Colonic mucosa (tissue), 4 donors: ENCODE measurements at places on chromosomes 11 and 22.

GRCh38 chr11:78635814-78636506 lies 61.3 kb upstream of the NARS2 start:
- no peak for DNase-seq

GRCh38 chr11:64134963-64135362 lies 30.9 kb downstream of the MACROD1 start:
- no peak for DNase-seq

DNA sequence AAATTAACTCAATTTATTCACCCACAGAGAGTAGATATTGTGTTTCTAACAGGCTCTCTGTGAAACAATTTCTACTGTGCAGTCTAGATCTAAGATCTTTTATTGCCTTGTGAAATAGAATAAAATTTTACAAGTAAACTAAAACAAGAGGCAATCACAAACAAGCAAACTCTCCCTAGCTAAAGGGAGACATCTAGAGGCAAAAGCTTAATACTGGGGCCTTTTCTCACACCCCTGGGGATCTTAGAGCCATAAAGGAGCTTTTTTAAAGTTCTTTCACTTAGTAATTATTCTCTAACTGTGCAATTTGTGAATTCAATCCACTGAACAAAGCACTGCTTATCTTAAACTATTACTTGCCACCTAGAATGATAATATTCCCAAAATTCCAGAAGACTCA lies 19.7 kb downstream of the ALG9 start:
- DNase-seq, result no peak

- DNase-seq, result no peak
Observed at GRCh38 chr22:24367841-24368240, 59.6 kb upstream of the ADORA2A start.

DNA sequence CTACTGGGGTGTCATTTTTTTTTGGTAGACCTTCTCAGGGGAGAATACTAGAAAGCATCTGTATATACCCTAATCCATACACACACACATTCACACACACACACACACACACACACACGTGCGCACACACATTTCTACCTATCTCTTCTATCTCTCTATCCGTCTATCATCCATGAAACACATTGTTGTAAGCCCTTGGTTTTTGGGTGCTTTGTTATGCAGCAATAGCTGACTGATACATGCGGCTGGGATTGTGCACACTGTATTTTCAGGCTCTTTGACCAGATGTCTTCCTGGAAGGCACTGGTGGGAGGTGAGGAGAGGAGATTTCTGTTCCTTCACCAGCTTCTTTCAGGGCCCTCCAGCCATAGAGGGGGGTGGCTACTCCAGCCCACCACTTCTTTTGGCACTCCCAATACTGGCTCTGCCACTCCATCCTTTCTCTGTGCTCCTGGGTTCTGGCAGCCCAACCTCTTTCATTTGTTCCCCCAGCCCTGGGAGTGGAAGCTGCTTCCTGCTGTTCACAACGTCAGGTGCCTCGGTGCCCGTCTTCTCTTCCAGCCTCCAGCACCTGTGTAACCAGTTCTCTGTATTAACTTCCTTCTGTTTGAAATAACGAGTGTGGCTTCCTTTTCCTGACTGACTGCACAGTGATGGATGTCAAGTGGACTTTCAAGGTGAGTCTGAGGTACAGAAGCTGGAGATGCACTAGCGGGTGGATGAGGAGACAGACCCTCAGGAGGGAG lies 12.4 kb upstream of the MUC2 start:
- DNase-seq, result peak; percentile 60

DNA sequence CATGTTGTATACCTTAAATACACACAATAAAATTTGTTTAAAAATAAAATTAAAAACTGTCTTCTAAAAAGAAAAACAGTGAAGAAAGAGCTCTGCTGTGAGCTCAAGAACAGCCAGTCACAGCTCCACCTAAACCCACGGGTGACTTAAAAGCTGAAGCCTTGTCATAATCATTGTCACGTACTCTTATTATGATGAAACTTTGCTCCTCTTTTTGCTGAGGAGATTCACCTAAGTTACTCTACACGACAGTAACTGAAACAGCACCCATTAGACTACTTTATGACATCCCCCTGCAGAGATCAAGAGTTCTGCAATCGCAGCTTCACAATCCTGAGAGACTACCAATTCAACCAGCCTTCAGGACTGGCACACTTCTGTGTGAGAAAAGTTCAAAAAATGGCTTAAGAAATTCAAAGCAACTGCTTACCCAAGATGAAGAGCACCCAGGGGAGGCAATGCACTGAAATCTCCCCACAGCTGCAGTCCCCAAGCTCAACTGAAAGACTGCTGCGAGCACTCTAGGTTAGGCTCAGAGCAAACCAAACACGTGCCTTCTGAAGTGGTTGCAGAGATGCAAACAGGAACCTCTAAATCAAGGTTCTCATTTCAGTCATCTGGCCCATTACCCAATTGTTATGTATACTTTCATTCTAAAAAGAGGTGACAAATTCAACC lies at the start of gene JAML:
Gene JAML (minus strand): TSS at position 501 of the 678 bp plus-strand sequence. CDS start 10,145 bp downstream, outside the sequence.
- DNase-seq, result no peak

GRCh38 chr22:36365020-36365411 lies 22.8 kb downstream of the MYH9 start:
- peak; percentile 67 for DNase-seq

- peak; percentile 66 for DNase-seq
Observed at GRCh38 chr11:65625628-65626342, 10.2 kb downstream of the PCNX3 start.

- no peak for DNase-seq
Observed at GRCh38 chr11:99148352-99148751, 127.6 kb downstream of the CNTN5 start.

DNA sequence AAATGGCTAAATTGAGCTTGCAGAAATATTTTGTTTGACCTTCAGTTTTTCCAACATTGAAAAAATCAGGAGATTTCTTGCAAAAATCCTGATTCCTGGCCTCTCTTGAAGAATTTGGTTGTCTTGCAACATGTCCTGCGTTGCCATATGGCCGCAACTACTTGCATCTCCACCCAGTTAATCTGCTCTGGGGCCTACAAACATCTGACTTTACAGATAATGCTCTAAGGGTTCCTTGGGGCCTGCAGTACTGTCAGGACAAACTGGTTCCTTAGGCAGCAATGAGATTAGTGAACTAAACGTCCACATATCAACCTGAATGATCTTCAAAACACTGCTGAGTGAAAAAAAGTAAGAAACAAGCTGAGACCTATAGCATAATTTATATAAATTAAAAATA lies 36.6 kb upstream of the FEZ1 start:
- DNase-seq, result no peak

- DNase-seq, result no peak
Observed at GRCh38 chr22:42868751-42869251, 11.7 kb upstream of the ARFGAP3 start.

DNA sequence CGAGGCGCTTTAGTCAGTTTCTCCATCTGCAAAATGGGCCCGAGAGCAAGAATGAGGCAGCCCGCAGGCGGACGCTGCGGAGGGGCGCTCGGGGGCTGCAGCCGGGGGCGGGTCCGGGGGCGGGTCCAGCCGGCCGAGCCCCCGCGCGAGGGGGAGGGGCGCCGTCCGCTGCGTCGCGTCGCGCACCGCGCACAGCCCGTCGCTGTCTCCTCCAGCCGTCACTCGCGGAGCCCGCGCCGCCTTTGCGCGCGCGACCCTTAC lies 282 bp downstream of the PC start:
- no peak for DNase-seq

- no peak for DNase-seq
Observed at GRCh38 chr11:127233998-127234397, 233.4 kb upstream of the KIRREL3 start.

DNA sequence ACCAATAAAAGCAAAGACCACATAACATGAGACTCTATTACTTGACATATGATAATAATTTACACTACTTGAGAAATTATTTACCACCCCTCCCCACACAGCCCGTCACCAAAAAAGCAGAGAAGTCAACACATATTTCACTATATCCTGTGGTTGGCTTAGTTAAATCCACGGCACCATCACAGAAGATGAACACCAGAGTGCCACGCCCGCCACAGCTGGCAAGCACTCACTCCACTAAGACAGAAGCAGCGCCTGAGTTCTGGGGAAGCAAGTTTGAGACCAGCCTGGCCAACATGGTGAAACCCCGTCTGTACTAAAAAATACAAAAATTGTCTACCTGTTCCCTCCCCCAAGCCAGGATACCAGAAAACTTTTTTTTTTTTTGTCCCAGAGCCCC lies 53.1 kb downstream of the PACSIN2 start:
- no peak for DNase-seq

DNA sequence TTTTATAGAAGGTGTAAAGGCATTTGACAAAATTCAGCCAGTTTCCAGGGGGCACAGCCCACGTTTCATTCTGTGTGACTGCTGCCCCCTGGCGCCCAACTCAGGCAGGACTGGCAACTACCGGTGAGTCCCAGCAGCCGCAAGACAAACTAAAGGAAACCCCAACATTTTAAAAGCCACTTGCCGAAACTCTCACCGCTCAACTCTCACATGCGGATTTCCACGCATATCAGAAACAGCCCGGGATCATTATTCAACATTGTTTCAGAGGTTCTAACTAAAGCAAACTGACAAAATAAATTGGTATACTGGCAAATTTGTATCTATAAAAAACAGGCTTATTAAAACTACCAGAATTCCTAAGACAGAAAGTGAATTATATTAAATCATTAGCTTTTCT lies 48.2 kb downstream of the MORC2 start:
- DNase-seq, result peak; percentile 84

- no peak for DNase-seq
Observed at GRCh38 chr11:69316956-69317355, 23.0 kb downstream of the MYEOV start.

DNA sequence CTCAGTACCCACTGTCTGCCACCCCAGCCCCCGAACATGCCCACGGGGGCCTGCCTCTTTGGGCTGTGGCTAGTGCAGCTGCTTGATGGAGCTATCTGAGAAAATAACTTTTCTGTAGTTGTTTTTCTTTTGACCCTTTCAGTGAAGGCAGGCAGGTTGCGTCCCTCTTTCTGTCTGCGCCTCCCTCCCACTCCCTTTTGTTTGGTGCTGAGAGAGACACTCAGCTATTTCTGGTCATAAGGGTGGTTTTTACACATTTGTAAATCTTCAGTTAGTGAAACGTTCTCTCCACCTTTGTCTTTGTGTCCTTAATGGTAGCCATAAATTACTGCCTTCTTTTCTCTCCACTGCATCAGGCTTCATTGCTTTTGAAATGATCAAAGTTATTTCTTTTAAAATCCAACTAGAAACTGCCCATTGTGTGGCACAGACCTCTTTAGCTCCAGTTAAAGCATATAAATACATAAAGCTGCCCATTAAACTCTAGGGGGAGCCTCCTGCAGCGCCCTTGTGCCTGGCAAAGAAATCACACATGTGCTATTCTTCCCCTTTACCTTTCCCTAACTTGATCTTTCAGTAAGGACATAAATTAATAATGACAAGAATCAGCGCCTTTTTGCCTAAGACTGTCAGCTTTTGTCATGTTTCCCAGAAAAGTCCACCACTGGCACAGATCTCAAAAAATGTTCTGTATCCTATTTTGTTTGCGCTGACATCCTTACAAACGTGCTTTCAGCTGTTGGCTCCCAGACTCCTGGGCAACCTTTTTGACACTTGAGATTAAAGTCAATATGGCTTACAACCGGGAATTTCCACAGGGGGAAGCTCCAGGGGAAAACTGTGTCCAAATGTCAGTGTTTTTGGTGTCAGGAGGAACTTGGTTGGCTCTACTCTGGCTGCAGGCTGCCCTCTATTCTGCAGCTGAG lies 1.7 kb upstream of the SCUBE2 start:
- no peak for DNase-seq

- no peak for DNase-seq
Observed at GRCh38 chr11:36014898-36015665, 71.2 kb downstream of the LDLRAD3 start.

- no peak for DNase-seq
Observed at GRCh38 chr11:19849947-19850593, 137.4 kb downstream of the NAV2 start.

DNA sequence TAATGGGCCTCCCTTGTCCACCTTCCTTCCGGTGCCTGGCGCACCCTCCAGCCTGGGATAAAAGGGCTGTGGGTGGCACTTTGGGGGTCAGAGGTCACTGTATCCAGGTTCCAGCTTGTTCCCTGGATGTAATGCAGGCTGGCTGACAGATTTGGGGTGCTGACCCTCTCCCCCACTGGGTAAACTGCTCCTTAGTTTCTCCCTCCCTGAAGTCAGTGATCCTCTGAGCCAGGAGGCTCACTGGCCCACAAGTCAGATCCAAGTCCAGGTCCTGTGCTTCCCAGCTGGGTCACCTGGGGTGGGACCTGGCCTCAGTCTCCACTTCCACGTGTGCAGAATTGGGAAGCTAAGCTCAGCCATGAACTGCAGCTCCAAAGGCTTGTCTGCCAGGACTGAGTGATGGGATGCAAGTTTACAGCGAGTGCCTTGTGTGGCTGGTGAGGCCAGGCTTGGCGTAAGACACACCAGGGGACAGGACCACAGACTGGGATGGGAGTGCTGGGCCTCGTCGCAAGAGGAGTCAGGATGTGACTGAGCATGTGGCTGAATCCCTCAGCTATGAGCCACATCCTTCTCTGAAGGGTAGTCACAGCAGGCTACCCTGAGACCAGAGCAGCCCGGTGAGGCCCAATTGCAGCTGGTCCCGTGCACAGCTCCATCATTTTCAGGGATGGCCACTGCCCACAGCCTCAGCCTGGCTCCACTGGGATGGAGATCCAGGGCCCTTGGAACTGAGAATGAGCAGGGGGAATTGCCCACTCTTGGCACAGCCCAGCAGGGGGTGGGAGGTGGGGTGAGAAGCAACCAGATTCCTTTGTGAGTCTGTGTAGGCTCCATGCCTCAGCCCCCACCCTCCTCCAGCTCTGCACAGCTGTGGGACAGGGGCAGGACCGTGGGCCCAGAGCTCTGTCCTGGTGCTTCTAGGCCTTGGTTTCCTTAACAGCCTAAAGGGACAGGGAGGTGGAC lies 7.2 kb downstream of the SHISA8 start:
- no peak for DNase-seq

DNA sequence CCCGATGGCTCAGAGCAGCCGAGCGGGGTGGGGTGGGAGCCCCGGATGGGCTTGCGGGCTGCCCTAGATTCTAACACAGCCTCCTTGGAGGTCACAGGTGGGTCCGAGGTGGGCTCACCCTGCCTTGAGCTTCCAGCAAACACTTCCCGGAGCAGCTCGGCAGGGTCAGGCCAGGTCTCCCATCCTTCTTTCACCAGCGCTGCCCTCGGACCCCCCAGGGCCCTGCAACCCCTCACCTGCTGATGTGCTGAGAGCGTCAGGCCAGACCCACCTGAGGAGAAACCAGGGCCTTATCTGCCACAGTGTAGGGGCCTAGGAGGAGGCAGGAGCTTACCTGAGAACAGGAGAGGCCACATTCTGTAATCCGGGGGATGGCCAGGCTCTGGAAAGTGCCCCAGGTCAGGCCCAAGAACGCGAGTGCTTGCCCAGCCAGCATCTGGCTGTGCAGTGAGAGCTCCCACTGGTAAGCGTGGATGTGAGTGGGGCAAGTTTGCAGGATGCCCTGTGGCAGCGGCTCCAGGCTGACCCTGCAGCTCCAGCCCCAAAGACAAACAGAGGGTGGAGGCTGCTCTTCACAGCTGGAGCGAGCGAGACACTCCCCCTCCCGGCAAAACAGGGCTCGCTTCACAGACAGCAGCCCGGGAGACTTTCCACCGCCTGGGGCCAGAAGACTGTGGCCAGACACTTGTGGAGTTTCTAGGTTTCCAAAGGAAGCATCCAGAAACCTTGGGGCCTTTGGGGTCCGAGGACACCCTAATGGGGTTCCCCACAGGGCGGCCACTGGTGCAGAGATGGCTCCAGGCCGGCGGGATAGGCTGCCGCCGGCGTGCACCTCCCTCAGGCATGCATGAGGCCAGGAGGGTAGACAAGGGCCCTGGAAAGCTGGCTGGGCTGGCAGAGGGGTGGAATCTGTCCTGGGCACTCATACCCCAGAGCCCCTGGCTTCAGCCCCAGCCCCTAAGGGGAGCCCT lies at the start of gene IL17REL:
Gene IL17REL (minus strand): TSS at position 555 of the 971 bp plus-strand sequence. CDS start 119 bp downstream, at position 436.
- no peak for DNase-seq

- no peak for DNase-seq
Observed at GRCh38 chr11:77053217-77054015, 13.4 kb upstream of the CAPN5 start.
